ENCODE measurements at places on chromosomes 2 and 18.
A peak's percentile ranks its signal among the peaks of the same experiment; 100 is the strongest.

- DNase-seq = no peak
These were observed 69.0 kb downstream of the CTAGE1 start for GRCh38 chr18:22348521-22349316.

GRCh38 chr18:54020966-54021365 lies 203.5 kb downstream of the MBD2 start:
- DNase-seq = no peak

DNA sequence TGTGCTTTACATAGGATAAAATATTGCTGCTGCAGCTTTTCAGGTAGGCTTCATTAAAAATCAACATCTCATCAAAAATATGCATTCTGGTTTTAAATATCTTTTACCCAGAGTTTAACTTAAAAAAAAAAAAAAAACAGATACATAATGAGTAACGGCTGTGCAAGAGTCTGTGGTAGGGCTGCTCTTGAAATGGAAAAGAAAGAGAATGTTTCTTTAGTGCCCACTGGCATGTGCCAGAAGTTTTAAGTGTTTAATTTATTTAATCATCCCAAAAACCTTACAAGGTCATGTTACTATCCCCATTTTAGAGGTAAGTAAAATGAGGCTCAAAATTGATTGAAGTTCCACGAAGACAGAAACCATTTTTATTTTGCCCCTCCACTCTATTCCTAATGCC lies 92.1 kb downstream of the SLC8A1 start:
- DNase-seq = no peak

DNA sequence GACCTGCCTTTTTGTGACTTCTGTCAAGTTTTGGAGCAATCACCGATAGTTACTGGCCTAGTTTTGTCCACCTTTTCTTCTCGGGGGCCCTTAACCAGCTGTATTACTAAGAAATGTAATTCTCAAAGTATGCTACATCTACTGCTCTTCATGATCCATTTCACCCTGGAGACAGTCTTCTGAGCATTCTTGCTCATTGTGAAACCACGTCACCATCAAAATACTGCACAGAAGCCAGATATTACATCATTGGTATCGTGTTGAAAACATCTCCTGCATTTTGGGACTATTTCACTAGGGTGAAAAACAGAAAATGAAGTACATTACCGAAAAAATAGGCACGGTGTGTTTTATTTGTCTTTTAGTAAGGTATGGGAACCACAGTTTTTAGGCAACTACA lies 11.7 kb downstream of the LYPD6B start:
- no peak for DNase-seq

GRCh38 chr2:181356526-181357130 lies 100.6 kb upstream of the ITGA4 start:
- no peak for DNase-seq

GRCh38 chr2:52144590-52144989 lies 1112.7 kb upstream of the NRXN1 start:
- no peak for DNase-seq

GRCh38 chr2:72148837-72149555 lies 1.3 kb upstream of the CYP26B1 start:
- peak; percentile 68 for DNase-seq

- DNase-seq = no peak
These were observed 43.9 kb downstream of the PAX8 start for GRCh38 chr2:113234721-113235346.

DNA sequence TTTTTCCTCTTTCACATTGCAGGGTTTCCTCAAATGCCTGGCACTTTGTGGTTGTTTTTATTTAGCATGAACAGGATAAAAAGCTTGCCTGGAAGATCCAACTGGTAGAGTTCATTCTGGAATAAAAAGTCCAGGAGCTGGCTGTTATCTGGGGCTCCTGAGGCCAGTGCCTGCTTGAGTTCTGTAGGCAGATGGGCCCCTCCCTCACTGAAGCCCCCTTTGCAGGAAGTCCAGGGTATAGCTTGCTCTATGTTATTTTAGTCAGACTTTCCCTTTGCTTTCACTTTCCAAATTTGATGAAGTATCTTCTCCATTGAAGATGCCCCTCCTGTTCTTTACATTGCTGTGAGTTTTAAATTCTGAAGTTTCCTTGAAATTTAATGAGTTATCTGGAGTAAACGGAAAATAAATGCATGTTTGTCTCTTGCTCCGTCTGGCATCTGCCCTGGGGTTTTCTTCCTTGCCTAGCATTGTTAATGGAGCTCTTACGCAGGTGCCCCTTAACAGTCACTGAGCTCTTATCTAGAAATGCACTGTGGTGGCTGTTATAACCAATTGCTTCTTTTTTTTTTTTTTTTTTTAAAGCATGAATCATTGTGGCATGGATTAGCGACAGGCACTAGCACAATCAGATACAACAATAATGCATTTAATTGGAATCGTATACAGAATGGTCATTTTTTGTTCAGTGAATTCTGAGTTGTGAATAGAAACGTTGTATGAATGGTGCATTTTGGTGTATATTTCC lies 27.0 kb upstream of the LPIN1 start:
- no peak for DNase-seq

DNA sequence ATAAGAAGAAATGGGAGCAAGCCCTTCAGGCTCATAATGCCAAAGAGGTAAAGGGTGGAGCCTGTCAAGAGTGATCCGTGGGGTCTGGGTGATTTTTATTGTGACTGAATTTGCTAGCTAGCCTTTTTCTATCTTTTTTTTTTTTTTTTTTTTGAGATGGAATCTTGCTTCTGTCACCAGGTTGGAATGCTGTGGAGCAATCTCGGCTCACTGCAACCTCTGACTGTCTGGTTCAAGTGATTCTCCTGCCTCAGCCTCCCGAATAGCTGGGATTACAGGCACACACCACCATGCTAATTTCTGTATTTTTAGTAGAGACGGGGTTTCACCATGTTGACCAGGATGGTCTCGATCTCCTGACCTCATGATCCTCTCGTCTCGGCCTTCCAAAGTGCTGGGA lies 29.1 kb downstream of the DRC1 start:
- no peak for DNase-seq

GRCh38 chr2:42102591-42103450 lies 55.0 kb downstream of the PKDCC start:
- DNase-seq = no peak

DNA sequence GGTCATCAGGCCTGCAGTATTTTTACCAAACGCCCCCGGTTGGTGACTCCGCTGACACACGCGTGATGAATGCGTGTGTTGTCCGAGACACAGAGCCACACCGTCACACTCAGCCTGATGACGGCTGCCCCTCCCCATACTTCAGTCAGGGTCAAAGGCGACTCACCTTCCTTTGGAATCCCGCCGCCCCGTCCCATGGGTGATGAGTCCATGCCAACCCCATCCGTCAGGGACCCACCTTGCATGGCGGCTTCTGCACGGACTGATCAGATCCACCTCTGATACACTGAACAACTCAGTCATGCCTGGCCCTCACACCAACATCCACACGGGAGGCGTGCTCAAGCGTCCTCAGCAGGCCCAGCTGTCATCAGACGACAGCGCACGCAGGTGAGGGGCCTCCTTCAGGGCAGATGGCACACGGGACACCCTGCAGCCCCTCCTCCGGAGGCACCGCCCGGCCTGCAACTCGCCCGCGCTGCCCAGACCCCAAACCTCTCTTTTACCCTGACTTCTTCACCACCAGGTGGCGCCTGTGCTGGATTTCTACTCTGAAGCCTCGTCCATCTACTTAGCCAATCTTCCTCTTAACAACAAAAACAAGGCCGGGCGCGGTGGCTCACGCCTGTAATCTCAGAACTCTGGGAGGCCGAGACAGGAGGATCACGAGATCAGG lies 89.2 kb downstream of the ZNF516 start:
- no peak for DNase-seq

GRCh38 chr18:59388817-59389216 lies 29.8 kb upstream of the LMAN1 start:
- no peak for DNase-seq

- DNase-seq = no peak
These were observed 118.7 kb upstream of the CNTNAP5 start for GRCh38 chr2:123906361-123906760.

DNA sequence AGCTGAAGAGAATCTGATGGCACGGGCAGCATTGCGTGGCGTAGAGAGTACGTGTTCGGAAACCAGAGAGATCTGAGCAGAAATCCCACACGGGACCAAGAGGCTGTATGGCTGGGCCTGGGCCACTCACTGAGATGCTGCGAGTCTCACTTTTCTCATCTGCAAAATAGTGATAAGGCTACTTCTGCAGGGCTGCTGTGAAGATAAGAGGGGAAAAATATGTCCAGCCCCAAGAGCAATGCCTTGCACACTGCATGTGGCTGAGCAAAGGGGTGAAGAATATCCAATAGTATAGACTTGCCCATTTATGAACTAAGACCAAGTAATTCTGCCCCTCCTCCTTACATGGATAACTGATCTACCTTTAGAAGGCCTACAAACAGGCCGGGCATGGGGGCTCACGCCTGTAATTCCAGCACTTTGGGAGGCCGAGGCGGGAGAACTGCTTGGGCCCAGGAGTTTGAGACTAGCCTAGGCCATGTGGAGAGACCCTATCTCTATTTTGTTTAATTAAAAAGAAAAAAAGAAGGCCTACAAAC lies 3.1 kb downstream of the FECH start:
- DNase-seq = no peak

- no peak for DNase-seq
These were observed 61.7 kb upstream of the NCK2 start for GRCh38 chr2:105683011-105683492.

GRCh38 chr2:201795607-201796477 lies 10.5 kb upstream of the CDK15 start:
- DNase-seq = peak; percentile 64

DNA sequence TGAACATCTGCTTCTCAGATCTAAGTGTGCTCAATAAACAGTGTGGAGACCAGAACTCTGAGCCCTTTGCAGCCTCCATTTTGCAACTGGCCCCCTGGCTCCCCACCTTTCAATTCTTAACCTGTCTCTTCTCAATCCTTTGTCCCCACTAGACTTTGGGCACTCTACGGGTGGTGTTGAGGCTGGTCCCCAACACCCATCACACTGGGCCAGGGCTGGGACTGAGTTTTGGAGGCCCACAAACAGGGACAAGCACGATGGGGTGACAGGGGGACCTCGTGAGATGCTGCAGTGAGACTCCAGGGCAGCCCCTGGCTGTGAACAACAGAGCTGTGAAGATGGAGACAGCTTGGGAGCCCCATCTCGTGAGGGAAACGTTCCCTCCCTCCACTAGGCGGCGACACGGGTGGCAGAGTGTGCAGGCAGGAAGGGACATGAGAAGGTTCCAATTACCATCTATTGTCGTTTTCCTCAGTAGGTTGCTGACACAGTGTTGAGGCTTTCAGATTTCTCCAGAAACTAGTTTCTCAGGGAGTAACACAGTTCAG lies 1.2 kb downstream of the ANKMY1 start:
- peak; percentile 71 for DNase-seq

- DNase-seq = no peak
These were observed 677.8 kb downstream of the TSN start for GRCh38 chr2:122433123-122433754.

GRCh38 chr2:200461846-200462710 lies 47.8 kb downstream of the KCTD18 start:
- no peak for DNase-seq

DNA sequence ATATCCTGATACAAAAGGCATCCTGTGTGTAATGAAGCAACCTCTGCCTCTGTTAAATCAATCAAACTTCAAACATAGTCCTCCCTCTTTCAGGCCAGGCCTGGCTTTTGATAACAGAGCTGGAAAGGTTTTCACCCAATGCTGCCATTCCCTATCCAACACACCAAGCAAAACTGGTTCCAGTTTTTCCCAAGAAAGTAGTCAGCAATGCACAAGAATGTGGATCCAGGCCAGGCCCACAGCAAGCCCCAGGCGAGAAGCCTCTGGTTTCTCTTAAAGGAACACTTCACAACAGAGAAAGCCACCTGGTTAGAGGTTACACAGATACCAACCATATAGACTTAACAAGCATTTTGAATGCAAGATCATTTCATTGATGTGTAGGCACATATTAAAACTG lies 49.2 kb upstream of the CCDC150 start:
- DNase-seq = no peak

GRCh38 chr2:144571770-144572169 lies 51.9 kb upstream of the ZEB2 start:
- DNase-seq = no peak

DNA sequence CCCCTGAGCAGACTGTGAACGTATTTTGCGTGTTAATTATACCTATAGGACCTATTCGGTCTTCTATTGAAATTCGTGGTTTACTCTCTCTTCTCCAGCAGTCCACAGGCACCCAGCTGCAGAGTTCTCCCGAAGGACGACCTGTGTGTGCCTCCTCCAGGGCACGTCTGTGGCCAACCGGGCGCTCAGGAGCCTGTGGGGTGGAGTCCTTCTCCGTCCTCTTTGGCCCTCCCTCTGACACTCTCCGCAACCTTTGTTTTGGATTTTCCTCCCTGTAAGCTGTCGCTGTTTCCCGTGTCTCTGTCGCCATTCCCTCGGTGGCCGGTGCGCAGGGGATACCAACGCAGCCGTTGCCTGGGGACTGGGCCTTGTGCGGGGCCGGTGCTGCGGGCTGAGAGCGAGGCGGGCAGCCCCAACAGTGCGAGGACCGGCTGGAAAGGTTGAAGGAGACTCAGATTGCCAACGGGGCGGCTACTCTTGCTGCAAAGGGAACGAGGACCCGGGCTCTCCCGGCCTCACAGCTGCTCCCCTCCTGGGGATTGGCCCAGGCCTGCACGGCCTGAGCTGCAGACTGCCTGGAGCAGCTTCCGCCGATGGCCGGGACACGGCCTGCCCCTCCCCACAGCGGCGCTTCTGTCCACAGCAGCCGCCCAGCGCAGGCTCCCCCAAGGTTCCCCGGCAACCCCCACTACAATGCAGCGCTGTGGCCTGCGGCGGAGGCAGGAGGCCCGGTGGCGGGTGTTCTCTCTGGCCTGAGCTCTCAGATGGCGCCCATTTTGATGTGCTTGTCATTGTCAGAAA lies 221.0 kb downstream of the MTX2 start:
- no peak for DNase-seq

- no peak for DNase-seq
These were observed 100.4 kb upstream of the DDX18 start for GRCh38 chr2:117714110-117714509.

GRCh38 chr2:19861813-19862212 lies 40.0 kb downstream of the TTC32 start:
- no peak for DNase-seq
